ENCODE measurements at places on chromosomes 5 and 9.

DNA sequence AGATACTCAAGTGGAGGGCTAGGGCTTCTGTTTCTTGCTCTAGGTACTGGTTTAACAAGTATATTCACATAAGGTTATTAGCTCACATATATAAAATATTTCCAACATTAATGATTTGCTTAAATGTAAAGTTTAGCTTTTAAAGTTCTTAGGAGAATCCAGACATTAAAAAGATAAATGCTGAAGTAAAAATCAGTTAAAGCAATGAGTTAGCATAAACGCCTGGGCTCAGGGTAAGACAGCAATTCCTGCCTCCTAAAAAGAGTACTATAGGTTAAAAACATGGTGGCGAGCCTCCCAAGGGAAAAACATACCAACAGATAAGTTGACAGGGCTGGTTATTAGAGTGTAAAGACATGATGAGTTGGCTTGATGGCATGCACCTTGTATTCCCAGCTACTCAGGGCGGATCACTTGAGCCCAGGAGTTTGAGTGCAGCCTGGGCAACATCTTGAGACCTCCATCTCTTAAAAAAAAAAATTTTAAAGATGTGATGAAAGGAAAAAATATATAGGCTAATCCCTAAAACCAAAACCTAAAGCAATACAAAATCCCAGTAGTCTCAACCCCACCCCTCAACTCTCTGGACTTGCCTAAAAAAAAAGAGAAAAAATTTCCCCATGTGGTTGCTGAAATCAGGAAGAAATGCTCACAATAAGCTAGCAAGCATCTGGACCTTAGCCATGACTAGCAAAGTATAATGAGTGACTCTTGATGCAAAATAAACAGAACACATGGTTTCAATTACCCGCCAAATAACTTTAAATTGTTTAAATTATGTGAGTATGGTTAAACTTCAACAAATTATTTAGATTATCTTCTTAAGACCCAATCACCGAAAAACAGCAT is 3.6 kb downstream of the GOLPH3 start:
- no peak for DNase-seq

GRCh38 chr9:114925039-114925438 is 5.4 kb downstream of the TNFSF8 start:
- DNase-seq, result no peak

GRCh38 chr5:168592014-168592368 is 12.8 kb upstream of the PANK3 start:
- DNase-seq, result no peak

- DNase-seq, result no peak
These were observed 76.5 kb downstream of the DAP start for GRCh38 chr5:10684303-10685086.

DNA sequence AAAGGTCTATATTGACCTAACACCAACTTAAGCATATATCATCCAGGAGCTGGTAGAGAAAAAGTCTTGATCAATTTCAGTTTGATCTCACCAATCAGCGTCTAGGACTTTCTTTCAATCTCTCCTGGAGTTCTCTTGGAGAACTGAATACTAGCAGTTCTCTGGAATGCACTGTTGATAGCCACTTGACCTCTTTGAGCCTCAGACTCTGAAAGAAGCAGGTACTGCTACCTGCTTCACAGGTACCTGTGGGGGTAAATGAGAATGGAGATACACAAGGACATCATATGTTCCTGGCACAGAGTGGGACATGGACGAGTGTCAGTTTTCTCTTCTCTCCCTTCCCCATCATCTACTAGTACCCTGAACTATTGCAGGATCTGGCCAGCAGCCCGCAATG is 16.0 kb downstream of the CMYA5 start:
- no peak for DNase-seq

DNA sequence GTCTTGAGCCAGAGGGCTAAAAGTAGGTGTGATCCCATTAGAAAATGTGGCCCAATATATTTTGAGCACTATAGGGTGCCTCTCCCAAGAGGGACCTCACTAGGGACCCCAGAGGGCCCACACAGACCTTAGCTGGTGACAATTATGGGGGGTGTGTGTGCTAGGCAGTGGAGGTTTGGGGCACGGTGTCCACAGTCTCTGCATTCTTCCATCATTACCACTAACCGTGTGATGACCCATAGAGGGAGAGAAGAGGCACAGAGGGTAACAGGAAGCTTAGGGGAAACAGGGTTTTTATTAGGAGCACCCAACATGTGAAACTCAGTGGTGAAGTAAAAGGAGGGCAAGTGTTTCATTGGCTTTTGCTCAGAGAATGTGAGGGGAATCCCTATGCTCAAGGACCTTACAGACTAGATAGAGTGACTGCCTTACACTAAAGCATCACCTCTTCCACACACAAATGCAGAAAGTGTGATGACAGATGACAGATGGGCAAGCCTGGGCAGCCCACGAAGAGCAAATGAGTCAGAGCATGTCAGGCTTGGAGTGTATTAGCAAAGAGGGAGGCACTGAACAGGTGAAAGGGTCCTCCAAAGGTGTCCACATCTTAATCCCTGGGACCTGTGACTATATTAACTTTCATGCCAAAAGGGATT is 2.5 kb upstream of the ACTL7A start:
- no peak for DNase-seq

DNA sequence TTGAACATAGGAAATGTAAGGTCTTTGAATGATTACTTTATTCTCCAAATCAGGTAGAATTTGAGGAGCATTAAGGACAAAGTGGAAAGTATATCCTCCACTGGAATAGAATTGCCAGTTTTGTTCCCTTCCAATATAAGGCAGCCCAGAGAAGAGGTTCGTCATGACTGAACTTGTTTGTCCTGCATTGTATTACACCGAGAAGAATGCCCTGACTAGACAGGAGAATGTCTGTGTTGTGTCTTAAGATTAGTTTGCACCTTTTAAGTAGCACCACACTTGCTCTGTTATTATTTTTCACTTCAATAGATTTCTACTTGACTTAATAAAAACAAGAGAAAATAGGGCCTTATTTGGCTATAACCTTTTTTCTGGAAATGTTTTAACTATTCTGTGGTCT is 586.2 kb upstream of the PTGER4 start:
- DNase-seq, result no peak

GRCh38 chr5:116154252-116154651 is 69.4 kb downstream of the COMMD10 start:
- DNase-seq, result no peak

- DNase-seq, result no peak
These were observed 977 bp upstream of the PAM start for GRCh38 chr5:102753889-102754766.

DNA sequence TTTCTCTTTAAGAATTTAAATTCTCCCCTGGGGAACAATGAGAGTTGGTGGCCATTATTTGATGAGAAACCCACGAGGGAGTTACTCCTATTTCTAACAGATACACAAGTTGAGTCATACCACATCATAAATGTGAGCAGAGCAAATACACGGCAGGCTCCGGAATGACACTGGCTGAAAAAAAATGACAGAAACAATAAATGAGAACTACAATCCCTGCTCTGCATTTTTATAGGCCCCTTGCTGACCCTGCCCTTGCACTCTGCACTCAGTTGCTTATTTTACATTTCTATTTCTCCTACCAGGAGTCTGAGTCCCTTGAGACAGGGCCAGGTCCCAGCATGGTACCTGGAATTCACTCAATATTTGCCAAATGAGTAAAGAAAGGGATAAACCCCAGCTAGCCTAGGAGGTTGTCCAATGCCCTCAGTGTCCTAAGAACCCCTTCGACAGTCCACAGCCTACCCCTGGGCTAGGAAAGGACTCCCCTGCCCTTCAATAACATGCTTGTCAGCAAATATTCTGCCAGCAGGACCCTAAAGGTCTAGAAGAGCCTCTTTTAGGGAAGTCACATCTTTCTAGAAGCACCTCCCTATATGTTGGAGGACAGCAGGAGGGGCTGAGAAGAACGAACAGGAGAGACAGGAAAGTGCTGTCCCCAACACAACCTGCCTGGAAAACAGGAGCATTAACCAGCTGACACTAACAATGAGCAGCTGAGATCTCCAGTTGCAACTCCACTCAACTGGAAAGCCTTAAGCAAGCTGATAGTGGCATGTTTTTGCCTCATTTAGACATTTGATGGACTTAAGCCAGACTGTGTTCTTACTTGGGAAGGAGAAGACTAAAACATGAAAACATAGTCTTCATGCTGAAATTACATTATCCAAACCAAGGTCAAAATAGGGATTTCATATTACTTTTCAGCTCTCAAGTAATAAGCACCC is 191.2 kb downstream of the ACTL7B start:
- no peak for DNase-seq

GRCh38 chr9:95211028-95211427 is 106.5 kb downstream of the FANCC start:
- DNase-seq, result no peak

- no peak for DNase-seq
These were observed 6.0 kb upstream of the ZNF354C start for GRCh38 chr5:179054036-179054785.

DNA sequence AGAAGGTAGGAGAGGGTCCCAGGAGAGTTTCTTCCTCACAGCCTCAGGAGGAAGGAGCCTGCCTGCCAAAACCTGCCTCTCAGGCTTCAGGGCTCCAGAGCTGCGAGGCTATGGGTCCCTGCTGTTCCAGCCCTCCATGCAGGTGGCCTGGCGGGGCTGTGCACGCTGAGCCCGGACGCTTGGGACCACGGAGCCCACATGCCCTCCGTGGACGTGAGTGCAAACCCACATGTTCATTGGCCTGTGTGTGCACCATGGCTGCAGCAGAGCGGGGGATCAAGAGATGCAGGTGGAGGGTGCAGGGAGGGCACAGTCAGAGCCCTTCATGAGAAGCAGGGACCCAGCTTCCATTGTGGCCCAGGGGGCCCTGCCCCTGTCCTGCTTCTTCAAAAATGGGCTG is 287.3 kb downstream of the IRX2 start:
- DNase-seq, result no peak

- no peak for DNase-seq
These were observed 109.3 kb downstream of the JAKMIP2 start for GRCh38 chr5:147673266-147673665.

GRCh38 chr9:118303216-118303615 is 599.0 kb downstream of the TLR4 start:
- DNase-seq, result no peak

GRCh38 chr5:84445049-84445685 is 60.5 kb upstream of the EDIL3 start:
- no peak for DNase-seq

DNA sequence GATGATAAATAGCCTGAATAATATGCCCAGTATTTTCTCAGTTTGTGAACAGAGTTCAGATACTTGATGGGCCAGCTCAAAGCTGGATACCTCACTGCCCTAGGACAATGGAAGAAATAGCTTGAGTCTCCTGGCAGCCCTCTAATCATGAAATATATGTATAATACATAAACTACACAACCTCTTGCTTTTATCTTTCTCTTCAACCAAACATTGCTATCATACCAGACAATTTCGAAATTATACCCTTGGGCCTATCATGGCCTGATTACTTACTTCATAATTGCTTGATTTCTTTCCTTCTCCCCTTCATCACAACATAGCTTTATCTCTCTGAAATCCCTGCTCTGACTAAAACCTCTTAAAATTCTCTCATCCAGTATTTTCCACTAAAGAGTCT is 1144.9 kb upstream of the C9orf72 start:
- DNase-seq, result no peak

DNA sequence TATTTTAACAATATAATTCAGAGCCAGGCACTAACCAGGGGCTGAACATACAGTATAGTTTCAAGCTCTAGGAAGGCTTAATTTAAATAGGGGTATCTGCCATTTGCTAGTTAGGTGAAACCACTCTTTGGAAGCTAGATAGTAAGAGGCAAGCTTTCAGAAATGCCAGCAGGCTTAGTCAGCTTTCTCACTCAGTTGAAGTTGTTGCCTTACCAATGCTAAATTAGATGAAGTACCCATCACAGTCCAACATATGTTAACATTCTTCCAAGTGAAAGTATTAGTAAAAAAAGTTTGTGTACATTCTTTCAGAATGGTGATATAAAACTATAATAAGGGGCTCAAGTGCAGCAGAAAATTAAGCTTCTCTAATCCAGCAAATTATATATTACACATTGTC is 215.0 kb downstream of the CNTLN start:
- no peak for DNase-seq

DNA sequence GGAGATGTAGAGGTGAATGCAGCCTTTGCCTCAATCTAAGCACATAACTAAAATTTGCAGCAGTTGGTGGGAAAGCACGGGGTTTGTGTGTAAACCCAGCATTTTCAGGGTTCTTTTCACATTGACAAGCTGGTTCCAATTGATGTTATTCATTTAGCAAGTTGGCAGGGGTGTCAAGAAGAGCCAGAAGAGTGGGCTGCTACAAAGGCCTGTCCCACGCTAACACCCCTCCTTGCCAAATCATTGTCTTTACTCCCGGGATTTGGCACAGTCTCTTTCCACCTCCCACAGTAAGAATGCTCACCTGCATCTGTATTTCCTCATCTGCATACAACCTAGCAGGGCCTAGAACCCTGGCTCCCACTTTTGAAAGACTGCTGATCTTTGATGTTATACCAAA is 11.8 kb downstream of the RGMB start:
- no peak for DNase-seq

DNA sequence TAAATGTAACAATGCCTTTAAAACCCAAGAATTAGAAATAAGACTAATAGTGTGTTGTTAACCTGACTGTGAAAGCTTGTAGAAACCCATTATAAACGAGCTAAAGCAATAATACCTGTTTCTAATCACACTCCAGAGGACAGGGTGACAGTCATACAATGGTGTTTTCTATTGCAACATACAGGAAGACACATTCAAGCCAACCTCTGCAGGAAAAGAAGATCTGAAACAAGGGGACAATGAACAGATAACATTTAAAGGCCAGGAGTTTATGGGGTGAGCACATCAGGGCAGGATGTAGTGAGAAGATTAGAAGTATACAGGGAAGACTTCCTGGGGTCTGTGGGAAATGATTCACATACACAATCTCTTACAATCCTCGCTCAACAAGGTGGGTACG is 13.8 kb downstream of the BARHL1 start:
- no peak for DNase-seq

- no peak for DNase-seq
These were observed 46.1 kb downstream of the DCP2 start for GRCh38 chr5:113022661-113023060.

GRCh38 chr9:124011460-124012301 is at the start of gene LHX2:
Gene LHX2, plus strand, starts transcription at chr9:124011768. Its CDS starts 581 bp downstream, at chr9:124012349.
- no peak for DNase-seq

GRCh38 chr5:126924331-126925033 is 105.9 kb downstream of the MARCHF3 start:
- DNase-seq, result no peak

DNA sequence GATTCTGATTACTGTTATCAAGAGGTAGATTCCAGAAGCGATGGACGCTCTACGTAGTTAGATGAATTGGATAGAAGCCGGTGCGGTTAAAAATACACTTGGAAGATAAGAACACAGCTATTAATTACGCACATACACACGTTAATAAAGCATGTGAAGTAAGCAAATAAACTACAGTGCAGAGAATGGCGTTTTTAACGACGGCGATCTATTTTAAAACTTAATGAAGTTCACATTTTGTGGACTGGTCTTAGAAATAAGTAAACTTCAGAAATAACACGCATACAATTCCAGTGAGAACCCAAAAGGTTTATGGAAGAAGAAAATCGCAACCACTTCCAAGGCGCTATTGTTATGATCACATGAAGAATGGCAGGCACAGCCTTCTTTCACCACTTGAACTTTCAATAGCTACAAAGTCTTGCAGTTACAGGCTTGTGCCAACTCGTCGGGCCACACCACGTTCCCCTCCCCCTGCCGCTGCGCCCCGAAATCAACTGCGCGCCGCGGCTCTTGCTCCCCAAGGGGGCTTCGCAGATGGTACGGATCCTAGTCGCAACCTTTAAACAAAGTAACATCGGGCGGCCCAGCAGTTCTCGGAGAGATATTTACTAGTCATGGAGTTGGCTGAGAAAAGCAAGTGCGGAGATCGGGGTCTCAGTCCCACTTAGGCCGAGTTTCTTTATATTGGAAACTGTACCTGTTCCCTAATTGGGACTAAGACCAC is 866 bp upstream of the SEMA6A start:
- no peak for DNase-seq

Data from activated CD4-positive, alpha-beta memory T cell treated with anti-CD3 and anti-CD28 coated beads, Interleukin-2, amount 10 ng/mL, durations not matched to agents 7 days and 5 days (primary cell).